Activated CD4-positive, alpha-beta T cell treated with anti-CD3 and anti-CD28 coated beads, Interleukin-2, amount 50 U/mL, for 48 hours (primary cell): ENCODE measurements at places on chromosomes 6 and 20.

DNA sequence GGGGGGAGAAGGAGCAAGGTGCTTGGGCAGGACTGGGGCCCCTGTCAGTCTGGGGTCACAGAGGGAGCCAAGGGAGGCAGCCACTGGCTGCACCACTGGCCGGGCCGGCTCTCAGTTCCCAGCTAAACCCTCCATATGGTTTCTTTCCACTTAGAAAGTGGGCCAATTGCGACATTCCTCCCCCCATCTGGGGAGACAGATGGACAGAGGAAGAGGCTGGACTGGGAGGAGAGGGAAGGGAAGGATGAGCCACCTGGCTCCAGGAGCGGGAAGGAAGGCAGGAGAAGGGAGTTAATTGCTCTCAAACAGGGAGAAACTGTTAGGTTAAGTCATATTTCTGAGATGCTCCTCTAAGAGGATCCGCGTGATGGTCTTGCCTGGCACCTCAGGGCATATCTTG is 82.2 kb downstream of the GRM4 start:
- DNase-seq: no peak

DNA sequence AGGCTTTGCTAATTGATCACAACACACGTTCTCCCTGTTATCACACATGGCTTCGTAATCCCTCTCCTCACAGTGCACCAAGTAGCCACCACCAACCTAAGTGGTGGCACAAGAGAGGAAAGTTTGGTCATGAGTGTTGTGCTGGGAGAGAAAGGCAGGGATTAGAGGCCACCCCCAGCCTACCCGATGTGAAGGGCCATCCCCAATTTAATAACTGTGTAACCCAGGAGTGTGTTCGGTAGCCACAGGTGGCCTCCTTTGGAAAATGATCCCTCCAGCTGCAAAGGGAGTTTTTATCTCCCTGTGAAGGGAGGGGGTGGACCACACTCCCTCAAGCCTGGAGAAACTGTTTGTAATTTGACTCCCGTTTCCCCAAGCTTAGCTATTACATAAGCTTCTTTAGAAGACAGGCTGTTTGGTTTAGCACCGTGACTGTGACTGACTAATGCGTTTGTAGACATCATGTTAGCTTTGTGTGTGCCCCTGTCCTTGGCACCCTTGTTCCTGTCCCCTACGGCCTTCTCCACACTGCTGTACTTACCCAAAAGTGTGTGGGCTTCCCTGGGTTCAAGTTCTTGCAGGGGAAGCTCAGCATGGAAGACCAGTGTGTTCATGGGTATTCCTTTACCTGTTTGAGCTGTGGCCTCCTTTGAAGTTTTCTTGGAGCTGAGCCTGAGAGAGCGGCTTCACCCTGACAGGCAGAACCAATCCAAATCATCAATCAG is 20.6 kb downstream of the PPP1R16B start:
- no peak for DNase-seq

DNA sequence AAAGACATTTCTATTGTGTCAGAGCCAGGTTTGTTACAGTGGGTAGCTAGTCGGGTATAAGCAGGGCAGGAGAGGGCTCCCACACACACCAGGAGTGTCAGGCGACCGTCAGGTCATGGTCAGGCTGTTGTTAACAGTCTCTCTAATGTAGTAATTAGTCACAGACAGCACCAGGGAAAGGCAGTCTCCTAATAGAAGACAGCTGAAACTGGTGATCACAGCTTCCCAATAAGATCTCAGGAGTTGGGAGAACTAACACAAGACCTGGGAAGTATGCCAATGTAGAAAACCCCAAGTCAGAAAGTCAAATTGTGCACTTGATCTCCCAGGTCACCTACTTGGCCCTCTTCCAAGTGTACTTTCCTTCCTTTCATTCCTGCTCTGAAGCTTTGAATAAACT is 53.0 kb upstream of the GPR6 start:
- no peak for DNase-seq

- DNase-seq: no peak
Observed at GRCh38 chr20:51596668-51597388, 54.3 kb upstream of the NFATC2 start.

DNA sequence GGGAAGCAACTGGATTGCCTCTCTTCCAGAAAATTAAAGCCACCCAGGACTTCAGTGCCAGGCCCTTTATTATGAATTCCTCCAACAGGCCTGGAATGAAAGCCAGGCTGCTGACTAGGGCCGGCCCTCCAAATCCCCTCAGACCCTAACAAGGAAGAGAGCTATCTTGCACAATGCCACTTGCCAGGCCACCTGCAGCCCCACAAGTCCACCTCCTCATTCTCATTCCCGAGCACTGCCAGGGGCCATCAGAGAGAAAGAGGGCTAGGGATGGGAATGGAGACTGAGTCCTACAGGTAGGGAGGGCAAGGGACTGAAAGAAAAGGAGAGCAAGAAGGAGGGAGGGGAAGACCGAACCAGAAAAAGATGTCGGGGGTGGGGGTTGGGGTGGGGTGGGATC is 86.5 kb downstream of the MRPL14 start:
- DNase-seq: no peak

GRCh38 chr6:25441663-25442270 is 162.6 kb downstream of the CARMIL1 start:
- DNase-seq: no peak

DNA sequence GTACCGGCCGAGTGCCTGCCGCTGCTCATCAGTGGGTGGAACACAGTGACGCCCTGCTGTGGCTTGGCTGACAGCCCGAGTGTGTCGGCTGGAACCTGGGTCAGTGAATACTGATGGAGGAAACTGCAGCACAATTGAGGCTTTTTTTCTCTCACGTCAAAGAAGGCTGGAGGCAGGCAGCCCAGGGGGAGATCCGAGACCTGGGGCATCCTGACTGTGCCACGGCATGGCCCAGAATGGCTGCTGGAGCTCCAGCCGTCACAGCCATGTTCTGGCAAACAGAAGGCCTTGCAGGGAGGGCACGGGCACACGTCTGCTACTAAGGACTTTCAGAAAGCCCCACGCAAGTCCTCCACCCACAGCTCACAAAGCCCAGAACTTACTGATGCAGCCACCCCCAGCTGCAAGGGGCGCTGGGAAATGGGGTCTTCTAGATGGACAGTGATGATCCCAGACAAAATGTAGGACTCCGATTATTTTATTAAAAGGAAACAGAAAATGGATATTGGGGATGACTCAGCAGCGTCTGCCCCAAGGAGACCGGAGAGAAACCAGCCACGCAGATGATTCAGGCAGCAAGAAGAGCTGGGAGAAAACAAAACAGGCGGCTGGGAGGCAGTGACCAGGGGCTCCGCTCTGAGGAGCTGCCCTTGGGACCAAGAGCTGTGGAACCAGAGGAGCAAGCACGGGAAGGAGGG is 140.0 kb downstream of the TAF4 start:
- DNase-seq: no peak

- no peak for DNase-seq
Observed at GRCh38 chr6:63415286-63415685, 95.5 kb upstream of the LGSN start.

DNA sequence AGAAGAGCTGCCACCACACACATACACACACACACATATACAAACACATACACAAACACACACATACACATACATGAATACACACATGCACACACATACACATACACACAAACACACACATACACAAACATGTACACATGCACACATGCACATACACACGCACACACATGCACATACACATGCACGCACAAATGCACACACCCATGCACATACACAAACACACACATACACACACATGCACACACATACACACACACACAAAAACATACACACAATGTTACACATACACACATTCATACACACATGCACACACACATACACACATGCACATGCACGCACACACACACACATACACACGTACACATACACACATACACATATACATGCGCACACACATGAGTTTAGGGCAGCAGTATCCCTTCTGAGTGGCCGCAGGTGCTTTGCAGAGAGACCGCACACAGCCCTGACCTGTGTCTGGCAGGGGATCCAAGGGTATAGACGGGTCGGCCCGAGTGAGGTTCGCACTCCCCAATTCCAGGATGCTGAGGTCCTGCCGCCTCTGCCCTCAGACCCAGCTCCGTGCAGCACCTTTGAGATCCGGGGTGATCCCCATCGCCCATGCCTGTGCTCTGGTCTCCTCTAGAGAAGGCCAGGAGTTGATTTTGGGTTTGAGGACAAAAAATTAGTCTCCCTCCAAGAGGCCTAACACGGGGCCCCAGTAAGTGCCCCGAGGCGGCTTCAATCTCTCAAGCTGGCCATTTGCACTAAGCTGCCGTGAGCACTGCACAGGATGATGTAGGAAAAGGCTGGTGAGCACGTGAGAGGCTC is 56.8 kb downstream of the TMEM242 start:
- no peak for DNase-seq

DNA sequence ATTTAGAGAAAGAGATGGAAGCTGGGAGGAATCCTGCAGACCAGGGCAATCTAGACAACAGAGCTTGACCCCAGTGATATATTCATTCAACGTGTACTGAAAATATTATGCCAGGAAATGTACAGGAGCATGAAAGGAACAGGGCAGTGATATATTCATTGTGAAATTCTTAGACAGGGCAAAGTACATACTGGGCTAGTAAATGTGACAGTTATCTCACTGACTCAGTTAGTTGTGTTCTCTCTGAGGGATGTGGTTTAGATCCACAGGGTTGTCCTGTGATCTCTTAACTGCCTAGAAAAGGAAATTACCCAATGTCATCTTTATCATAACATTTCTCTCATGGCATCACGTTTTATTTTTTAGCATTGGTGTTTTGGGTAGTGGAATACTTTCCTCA is 891.3 kb downstream of the EYS start:
- no peak for DNase-seq

GRCh38 chr6:158191761-158192160 is 23.6 kb downstream of the GTF2H5 start:
- DNase-seq: no peak

- peak; percentile 1 for DNase-seq
Observed at GRCh38 chr6:30520522-30520921, 31.2 kb downstream of the HLA-E start.

DNA sequence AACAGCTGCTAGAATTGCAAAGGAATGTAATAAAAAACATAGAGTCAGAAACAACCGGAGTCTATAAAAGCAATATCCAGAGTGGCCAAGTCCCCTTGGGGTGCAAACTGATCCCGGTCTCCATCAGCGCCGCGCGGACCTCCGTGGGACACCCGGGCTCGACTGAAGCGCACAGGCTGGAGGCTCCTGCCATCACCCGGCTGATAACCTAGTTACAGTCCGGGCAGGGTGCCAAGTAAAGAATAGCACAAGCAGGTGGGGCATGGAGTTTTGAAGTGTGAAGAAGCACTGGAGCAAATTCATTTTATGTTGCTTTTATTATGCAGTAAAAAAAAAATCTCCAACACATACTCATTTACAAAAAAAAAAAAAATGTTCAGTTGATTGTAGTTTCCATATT is 205.1 kb upstream of the GMDS start:
- DNase-seq: no peak

DNA sequence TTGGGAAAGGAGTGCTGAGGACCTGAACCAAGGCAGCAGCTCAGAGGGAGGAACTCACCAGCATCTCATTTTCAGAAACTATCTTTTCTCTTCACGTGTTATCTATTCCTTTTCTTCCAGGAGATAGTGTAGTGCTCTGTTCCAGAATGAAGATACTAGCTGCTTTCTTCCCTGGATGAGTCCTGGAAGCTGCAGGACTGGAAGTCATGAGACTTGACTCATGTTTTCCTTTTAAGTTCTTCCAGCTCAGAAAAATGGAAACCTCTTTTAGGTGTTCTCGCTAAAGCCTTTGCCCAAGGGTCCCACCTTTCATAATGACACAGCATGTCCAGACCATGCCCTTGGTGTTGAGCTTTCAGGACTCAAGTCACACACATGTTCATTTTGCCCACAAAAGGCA is 106.7 kb downstream of the UNC5CL start:
- DNase-seq: no peak

- no peak for DNase-seq
Observed at GRCh38 chr6:166720856-166721255, 93.8 kb upstream of the RPS6KA2 start.

DNA sequence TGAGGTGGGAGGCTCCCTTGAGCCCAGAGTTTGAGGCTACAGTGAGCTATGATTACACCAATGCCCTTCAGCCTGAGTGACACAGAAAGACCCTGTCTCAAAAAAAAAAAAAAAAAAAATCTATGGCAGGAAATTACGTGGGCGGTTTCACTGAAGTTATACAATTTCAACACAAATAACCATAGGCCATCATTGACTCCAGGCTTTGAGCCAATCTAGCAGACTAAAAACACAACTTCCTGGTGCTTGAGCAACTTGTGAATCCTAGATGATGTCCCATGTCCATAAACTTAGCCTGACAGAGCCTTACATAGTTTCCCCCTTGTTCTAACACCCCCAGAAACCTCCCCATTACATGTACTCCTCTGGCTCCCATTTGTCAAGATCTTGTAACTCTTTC is 131.8 kb downstream of the QRSL1 start:
- no peak for DNase-seq

- DNase-seq: no peak
Observed at GRCh38 chr6:139944976-139945375, 570.5 kb upstream of the CITED2 start.

- DNase-seq: no peak
Observed at GRCh38 chr20:54596651-54597050, 121.3 kb downstream of the DOK5 start.

DNA sequence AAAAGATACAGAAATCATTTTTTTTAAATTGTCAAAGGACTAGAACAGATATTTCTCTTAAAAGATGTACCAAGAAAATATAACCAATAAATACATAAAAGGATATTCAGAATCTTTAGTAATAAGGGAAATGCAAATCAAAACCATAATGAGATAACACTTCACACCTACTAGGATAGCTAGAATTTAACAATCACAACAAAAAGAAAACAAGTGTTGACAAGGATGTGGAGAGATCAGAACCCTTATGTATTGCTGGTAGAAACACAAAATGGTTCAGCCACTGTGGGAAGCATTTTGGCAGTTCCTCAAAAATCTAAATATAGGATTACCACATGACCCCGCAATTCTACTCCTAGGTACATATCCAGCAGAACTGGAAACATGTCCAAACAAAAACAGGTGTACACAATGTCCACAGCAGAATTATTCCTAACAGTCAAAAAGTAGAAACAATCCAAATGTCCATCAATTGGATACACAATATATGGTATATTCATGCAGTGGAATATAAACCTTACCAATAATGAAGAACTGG is 211.0 kb downstream of the LRFN2 start:
- DNase-seq: no peak

DNA sequence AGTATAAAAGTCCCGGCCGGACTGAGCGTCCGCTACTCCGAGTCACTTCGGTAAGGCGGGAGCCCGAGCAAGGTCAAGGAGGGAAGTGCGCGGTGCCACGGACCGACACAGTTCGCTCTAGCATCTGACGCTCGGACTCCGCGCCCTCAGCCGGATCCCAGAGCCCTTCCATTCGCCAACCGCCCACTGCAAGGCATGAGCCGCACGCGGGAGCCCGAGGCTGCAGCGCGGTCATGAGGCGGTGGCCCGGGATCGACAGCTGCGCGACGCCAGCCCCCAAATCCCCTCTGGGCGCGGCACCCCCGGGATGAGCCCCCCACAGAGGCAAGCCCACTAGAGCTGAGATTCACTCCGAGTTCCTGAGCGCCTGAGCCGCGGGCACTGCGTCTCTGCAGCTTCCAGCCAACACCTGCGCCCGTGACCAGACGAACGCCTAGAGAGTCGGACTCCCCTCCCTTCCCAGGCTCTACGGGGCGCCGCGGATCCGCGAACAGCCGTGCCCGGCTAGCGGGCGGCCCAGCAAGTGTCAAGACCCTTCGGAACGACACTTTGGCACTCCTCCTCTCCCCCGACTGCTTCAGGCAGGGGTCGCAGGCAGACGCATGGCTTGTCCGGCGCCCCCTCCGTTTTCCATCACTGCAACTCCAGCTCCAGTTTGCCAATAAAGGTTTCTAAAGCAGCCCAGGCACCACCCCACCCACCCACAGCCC is 725 bp upstream of the ISM1 start:
- peak; percentile 41 for DNase-seq

GRCh38 chr6:52390361-52390727 is 28.4 kb downstream of the PAQR8 start:
- no peak for DNase-seq
